ENCODE measurements at places on chromosomes 16 and 17. TPM values are rescaled to one million over a fixed set of nuclear protein-coding genes. Genes with fewer than 3 reads are reported as not detected.

DNA sequence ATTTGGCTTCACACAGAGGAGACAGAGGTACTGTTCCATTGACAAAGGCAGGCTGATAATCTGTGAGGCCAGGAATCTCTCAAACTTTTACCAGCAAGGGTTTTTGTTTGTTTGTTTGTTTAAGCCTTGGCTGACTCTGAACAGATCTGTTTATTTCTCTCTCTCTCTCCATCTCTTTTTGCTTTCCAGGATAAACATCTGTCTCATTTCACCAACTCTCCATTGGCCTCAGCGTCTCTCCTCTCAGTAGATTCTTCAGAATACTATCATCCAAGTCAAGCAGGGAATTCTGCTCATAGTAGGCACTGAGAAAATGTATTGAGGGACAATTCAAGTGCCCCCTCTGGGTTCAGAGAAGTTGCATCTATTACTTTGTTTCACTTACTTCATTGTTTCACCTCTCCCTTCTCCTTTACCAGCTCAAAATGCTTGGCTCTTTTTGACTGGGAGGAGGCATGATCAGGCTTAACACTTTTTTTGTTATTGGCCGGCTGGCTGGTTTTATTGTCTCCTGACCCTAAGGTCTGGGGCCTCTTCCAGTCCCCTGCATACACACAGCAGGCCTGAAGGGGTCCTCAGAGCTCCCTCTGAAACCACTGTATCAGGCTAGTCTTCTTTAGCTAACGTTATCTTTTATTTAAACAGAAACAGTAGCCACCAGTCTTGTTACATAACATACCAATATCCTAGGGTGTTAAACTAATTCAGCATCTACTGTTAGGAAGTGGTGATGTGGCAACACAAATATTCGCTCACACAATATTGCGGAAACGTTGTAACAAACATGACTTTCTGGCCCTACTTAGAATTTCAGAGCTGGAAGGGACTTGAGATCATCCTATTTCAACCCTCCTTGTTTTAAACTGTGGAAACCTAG, 2.0 kb upstream of the YPEL2 start:
- peak; percentile 66 for DNase-seq
- H3K36me3 ChIP-seq = no peaks in the 10 kb centered on the region
- no peaks in the 10 kb centered on the region for H3K27me3 ChIP-seq
- H3K4me1 ChIP-seq = peaks cover 51% of the 10 kb centered on the region

- no peak overlapping the region for H3K4me3 ChIP-seq
- no peaks in the 10 kb centered on the region for H3K4me1 ChIP-seq
- H3K36me3 ChIP-seq = no peaks in the 10 kb centered on the region
- DNase-seq = no peak
Observed at GRCh38 chr17:77616254-77616731, 342.2 kb upstream of the TNRC6C start.

- peak overlapping the region; percentile 93 for H3K27ac ChIP-seq
- peak overlapping the region; percentile 66 for H3K4me3 ChIP-seq
- H3K36me3 ChIP-seq = no peaks in the 10 kb centered on the region
- DNase-seq = peak; percentile 55
- H3K27me3 ChIP-seq = peaks cover 15% of the 10 kb centered on the region
Observed at GRCh38 chr17:35243561-35244340, 879 bp downstream of the SLFN5 start.

DNA sequence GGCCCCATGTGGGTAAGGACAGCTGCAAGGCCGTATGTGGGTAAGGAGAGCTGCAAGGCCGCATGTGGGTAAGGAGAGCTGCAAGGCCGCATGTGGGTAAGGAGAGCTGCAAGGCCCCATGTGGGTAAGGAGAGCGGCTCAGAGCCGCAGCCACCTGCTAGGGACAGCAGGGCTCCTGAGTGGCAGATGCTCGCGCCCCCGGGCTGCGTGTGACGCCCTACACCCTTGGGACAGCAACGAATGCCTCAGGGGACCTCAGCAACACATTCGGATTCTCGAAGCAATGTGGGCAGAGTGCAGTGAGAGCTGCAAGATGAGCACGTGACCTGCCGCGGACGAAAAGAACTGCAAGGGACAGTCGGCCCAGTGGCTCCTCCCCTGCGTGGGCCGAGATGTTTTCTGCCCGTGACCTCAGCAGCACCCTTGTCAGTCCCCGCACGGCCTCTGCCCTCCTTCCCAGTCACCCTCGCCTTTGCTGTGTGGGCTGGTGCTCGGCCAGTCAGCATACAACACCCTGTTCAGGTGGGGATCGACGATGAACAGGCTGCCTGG, 9.6 kb upstream of the SLC38A8 start:
- no peak overlapping the region for H3K4me3 ChIP-seq
- H3K27me3 ChIP-seq = no peaks in the 10 kb centered on the region
- H3K4me1 ChIP-seq = no peaks in the 10 kb centered on the region
- no peak for DNase-seq
- H3K36me3 ChIP-seq = no peaks in the 10 kb centered on the region
- no peak overlapping the region for H3K27ac ChIP-seq

- H3K27me3 ChIP-seq = no peaks in the 10 kb centered on the region
- no peak for DNase-seq
Observed at GRCh38 chr16:59121411-59122261, 387.5 kb upstream of the GOT2 start.

- no peak within 1 kb of the TSS for H3K4me3 ChIP-seq
- H3K27me3 ChIP-seq = no peaks in the 10 kb centered on the region
- H3K27ac ChIP-seq = no peak within 1 kb of the TSS
- no peak for DNase-seq
Observed at GRCh38 chr17:35760587-35760986, at the start of gene C17orf50. Gene C17orf50, plus strand, starts transcription at chr17:35760887. Its CDS starts 55 bp downstream, at chr17:35760942.

MT1E gene
- 109 TPM for total RNA-seq

SGSH gene
- 41.4 TPM for total RNA-seq

CTNS gene
- total RNA-seq = 20.6 TPM

KPNA2 gene
- 21.5 TPM for total RNA-seq

GRAPL gene
- total RNA-seq = 2.2 TPM

ADORA2B gene
- total RNA-seq = 41.4 TPM
